ENCODE measurements at places on chromosomes 16 and 17. TPM values are rescaled to one million over a fixed set of nuclear protein-coding genes. Genes with fewer than 3 reads are reported as not detected.

DNA sequence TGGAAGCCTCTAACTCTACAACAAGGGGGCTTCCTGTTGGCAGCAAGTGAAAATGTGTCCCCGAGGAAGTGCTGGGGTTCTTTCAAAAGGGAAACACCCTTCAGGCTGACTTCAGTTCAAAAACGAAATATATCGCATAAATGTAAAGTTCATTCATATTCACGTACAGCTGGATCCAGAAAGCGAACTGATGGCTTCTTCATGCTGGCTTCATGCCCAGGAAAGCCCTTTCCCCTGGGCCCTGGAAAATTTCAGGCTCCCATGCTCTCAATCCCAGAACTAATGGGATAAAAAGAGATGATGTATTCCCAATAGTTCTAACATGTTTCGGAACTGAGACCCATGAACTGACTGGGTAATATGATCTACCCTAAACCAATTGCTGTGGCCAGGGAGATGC lies 104.7 kb upstream of the CDH13 start:
- peak; percentile 74 for DNase-seq

GRCh38 chr16:1613211-1613622 lies 1.1 kb downstream of the CRAMP1 start:
- DNase-seq: no peak

GRCh38 chr17:33864758-33865229 lies 390.3 kb upstream of the CCL2 start:
- peak; percentile 62 for DNase-seq

GRCh38 chr17:75535119-75535537 lies 9.6 kb downstream of the LLGL2 start:
- DNase-seq: peak; percentile 41

- no peak for DNase-seq
Measured at GRCh38 chr16:85555719-85556455, 57.2 kb upstream of the GSE1 start.

- no peak for DNase-seq
Measured at GRCh38 chr17:42975265-42975664, 4.6 kb downstream of the PTGES3L start.

GRCh38 chr16:1093284-1094123 lies 2.5 kb downstream of the C1QTNF8 start:
- peak; percentile 30 for DNase-seq

- no peak for DNase-seq
Measured at GRCh38 chr16:35713762-35714650, 2254.6 kb downstream of the TP53TG3F start.

GRCh38 chr17:56141046-56141839 lies 12.0 kb upstream of the ANKFN1 start:
- no peak for DNase-seq

DNA sequence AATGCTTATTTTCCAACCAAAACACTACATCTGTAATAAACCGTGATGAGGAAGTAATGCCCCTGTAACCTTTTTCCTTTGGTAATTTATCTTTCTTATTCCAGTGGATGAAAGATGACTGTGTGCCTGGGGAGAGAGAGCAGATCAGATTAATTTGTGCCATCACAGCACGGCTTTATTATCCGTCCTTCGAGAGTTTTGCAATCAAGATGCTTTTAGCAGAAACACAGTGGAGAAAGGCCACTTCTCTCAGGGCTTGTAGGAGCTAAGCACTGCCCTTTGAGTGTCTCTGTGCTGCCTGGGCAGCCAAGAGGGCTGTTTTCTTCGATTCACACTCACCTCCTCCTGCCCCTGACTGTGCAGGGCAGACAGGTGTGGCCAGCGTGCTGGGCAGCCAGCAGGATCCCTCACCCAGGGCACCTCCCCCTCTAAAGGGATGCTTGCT lies 190.2 kb downstream of the PRKCA start:
- no peak for DNase-seq

The C1QTNF1 gene
- total RNA-seq: 15.8 TPM

The MT1G gene
- not detected for total RNA-seq

The CTF1 gene
- total RNA-seq: 2.1 TPM
